ENCODE measurements at places on chromosomes 13 and 19.

- DNase-seq, result no peak
These were observed 4.0 kb downstream of the MRPL54 start for GRCh38 chr19:3766520-3766919.

- DNase-seq, result no peak
These were observed 7.3 kb downstream of the C19orf53 start for GRCh38 chr19:13781547-13781946.

- no peak for DNase-seq
These were observed 639.0 kb upstream of the PRR20A start for GRCh38 chr13:56501750-56502149.

DNA sequence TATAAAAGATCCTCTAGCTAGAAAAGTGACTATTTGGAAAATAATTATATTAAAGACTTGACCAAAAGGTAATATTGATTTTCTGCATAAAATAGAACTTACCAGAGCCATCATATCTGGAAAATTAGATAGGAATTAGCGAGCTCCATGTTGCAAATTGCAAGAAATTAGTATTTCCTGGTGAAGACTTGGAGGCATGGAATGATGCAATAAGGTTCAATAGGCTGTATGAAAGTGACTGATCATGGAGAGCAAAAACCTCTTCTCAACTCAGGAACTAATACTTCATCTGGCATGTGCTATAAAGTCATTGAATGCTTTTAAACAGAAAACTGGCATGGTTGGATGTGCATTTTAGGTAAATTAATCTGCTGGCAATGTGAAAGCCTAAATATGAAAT, 66.3 kb upstream of the UFM1 start:
- DNase-seq, result no peak

GRCh38 chr13:96958286-96958891, 35.9 kb downstream of the OXGR1 start:
- DNase-seq, result no peak

- DNase-seq, result no peak
These were observed 61.2 kb upstream of the FRY start for GRCh38 chr13:31970231-31970930.

DNA sequence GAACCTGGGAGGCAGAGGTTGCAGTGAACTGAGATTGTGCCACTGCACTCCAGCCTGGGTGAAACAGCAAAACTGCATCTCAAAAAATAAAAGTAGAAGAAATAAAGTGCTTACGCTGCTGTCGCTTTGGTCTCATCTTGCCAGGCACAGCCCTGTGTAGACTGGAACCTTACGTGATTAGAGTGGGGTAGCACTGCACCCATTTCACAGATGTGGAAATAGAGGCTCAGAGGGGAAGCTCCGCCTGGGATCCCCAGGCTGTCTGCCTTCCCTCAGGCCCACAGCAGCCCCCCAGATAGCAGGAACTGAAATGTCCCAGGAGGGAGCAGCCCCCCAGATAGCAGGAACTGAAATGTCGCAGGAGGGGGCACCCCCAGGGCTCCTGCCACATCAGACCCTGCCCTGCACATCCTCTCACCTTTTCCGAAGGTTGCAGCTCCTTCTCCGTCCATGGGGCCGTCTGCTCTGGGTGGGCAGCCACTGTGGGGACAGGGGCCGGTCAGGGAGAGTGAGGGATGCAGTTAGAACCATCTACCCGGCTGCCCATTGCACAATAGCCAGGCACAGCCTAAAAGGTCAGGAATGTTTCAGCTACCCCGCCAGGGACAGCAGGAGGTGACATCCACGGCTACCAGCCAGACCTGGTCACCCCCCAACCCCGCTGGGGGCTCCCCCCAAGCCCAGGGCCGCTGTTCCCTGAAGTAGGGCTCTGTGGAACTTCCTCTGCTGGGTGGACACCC, 1.9 kb downstream of the PLIN4 start:
- no peak for DNase-seq

DNA sequence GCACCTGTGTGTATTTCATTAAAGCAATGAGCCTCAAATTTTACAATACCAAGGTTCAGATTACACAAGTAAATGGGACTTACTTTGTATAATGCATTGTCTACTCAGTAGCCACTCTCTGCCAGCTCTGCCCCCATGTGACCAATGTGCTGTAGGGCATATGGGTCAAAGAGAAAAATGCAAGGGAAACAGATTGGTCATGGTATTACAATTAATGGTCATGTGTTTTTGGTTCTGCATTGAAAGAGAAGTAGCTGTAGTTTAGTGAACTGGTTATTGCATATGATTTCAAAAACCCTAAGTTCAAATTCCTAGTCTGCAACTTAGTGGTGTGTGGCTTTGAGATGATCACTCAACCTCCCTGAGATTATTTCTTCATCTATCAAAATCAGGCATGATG, 545.4 kb downstream of the SUCLA2 start:
- no peak for DNase-seq

GRCh38 chr13:30846866-30847265, 59.2 kb upstream of the MEDAG start:
- DNase-seq, result no peak

DNA sequence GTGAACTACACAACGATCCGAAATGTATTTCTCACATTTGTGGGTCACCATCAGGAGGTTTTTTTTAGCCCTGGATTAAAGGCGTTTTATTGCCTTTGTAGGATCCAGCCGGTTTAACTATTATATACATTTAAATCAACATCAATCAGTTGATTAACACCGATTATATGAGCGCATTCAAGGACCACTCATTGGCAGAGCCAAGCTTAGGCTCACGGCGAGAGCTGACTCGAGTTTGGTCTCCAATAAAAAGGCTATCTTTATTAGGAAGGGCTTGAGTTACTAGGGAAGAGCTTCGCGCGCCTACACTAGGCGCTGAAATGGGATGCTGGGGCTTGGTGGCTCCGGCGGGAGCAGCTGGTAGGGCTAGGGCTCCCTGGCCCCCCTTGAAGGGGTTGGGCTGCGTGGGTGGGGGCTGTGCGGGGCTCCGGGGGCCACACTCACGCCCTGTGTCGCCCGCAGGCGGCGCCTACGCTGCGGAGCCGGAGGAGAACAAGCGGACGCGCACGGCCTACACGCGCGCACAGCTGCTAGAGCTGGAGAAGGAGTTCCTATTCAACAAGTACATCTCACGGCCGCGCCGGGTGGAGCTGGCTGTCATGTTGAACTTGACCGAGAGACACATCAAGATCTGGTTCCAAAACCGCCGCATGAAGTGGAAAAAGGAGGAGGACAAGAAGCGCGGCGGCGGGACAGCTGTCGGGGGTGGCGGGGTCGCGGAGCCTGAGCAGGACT, 4.2 kb downstream of the PDX1 start:
- no peak for DNase-seq

- no peak for DNase-seq
These were observed 13.2 kb downstream of the GADD45B start for GRCh38 chr19:2488942-2489731.

- no peak for DNase-seq
These were observed 17.2 kb downstream of the FRY start for GRCh38 chr13:32048816-32049215.

DNA sequence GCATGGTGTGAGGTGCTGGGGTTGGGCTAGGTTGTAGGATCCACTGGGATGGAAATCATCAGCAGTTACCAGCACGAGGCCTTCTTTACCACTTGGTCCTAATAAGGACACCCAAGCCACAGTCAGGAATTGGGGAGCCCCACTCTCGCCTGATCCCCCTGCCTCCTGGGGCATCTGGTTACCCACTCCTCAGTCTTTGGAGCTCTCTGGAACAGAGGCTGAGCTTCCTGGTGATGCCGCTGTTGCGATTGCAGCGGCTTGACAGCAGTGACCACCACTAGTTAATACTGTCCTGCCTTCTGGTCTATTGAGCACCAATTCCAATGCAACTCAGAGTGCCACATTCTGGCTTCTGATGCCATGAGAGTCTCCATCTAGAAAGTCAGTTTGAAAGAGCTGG, 13.5 kb downstream of the TMEM272 start:
- DNase-seq, result no peak

GRCh38 chr19:1474765-1475351, 4.2 kb downstream of the C19orf25 start:
- DNase-seq, result no peak

- DNase-seq, result no peak
These were observed 31.9 kb downstream of the ATP4B start for GRCh38 chr13:113625965-113626721.

GRCh38 chr19:44954278-44954648, 917 bp upstream of the CLPTM1 start:
- DNase-seq, result no peak

DNA sequence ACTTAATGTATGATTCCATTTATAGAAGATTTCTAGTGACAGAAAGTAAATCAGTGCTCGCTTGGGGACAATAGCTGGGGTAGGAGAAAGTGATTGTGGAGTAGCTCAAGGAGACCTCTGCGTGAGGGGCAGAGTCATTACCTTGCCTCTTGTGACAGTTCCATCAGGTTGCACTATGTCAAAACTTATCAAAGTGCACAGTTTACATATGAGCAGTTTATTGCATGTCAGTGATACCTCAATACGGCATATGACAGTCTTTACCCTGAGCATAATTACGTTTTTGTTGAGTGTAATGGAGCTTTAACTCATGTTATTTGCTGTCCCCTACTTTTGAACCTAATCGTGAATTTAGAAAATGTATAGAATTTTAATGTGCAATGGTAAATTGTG, 15.0 kb downstream of the ARHGEF7 start:
- no peak for DNase-seq

GRCh38 chr13:76707360-76707759, 178.8 kb downstream of the KCTD12 start:
- DNase-seq, result no peak

DNA sequence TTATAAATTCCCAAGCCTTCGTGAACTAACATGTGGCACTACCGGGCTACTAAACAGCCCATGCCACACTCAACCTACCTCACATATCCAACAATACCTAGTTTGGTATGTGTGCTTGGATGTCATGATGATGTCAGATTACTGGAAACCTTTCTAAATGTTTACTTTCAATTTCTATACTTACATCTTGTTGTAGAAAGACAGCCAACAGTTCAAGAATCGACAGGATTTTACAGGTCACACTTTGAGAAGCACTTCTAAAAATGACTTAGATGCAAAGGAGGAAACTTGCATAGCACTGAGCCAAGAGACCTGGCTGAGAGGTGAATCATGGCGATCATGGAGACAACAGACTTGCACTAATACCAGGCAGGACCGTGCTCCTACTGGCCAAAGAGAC, 209.9 kb downstream of the COL4A1 start:
- no peak for DNase-seq

GRCh38 chr13:41916173-41916954, 44.5 kb downstream of the VWA8 start:
- no peak for DNase-seq

GRCh38 chr19:34171539-34171876, 796 bp upstream of the LSM14A start:
- peak; percentile 68 for DNase-seq

DNA sequence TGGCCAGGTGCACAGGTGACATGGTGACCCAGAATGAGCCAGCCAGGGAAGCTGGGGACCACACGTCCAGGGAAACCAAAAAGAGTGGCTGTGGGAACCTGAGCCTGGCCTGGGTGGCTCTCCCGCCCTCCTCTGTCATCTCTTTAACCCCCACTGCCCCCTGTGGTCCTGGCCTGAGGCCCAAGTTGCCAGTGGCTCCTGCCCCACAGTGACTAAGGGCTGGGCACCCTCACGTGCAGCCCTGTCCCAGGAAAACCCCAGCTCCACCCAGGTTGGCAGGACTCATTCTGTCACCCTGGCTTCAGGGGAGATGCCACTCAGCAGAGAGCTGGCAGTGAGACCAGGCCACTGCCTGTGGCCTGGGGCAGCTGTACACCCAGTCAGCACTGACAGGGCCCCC, 30.6 kb upstream of the ISYNA1 start:
- no peak for DNase-seq
